ENCODE measurements at places on chromosomes 5 and 9.

GRCh38 chr5:132050136-132050535 is 10.3 kb upstream of the IL3 start:
- no peak for DNase-seq

DNA sequence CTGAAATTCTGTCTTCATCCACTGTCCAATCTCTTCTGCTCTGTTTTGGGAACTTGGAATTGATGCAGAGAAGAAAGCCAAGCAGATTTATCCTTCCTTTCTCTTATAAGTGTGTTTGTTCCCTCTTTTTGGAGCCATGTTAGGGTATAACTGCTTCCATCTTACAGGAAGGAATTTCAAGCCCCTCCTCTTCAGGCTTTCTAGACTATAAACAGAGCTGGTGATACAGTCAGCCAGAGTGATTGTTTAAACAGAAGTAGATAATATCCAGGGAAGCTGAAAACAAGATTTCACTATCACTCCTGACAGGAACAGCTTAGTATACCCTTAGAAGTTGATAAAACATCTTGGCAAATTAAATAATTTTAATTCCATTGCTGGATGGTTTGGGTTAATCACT is 102.1 kb upstream of the DMRT1 start:
- DNase-seq, result no peak

DNA sequence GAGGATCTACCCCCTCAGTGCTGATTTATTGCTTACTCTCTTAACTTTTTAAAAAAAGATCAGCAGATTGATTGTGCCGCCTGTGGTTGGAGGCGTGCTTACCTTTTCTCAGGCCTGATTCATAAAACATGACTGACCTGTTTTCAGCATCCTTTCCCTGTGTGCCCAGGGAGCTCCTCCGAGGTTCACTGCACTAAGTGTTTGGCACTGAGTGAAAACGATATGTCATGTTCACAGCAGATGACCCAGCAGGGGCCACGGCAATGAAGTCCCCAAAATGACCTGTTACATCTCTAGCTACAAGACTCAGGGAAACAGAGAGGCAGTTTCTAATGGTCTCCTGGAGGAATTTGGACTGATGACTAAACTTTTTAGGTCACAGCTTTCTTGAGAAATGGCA is 69.9 kb downstream of the INSYN2B start:
- no peak for DNase-seq

DNA sequence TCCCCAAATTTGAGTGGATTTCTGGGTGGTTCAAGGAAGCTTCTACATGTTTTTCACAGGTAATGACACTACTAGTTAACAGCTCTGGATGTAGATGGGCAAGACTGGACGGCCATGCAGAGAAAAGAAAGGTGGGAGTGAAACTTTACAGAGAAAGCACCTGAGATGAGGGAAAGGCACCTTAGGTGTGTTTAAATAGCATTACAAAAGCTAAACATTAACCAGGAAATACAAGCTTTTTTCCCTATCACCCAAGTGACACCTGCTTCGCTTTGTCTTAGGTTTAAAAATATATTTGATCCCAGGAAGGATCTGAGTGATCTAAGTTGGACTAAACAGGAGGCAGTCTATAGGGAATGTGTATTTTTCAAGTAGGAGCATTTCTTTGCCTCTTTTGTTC is 8.3 kb downstream of the C9orf152 start:
- DNase-seq, result no peak

- no peak for DNase-seq
Measured at GRCh38 chr5:141559461-141559860, 59.3 kb downstream of the DIAPH1 start.

DNA sequence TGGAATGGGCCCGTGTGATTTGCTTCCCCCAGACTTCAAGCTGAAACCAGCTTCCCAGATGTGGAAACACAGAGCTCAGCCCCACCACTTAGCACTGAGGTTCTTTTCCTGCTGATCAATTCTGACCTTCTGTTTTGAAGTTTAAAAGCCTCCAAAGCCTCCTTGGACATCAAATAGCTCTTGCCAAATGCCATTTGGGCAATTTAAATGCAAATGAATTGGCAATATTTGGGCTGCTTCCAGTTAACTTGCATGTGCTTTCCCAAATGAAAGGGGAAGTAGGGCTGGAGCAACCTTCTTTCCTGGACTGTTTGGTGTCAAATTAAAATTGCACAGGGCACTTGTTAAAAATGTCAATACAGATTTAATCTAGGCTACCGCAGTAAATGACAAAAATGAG is 710.5 kb downstream of the TLR4 start:
- DNase-seq, result no peak

DNA sequence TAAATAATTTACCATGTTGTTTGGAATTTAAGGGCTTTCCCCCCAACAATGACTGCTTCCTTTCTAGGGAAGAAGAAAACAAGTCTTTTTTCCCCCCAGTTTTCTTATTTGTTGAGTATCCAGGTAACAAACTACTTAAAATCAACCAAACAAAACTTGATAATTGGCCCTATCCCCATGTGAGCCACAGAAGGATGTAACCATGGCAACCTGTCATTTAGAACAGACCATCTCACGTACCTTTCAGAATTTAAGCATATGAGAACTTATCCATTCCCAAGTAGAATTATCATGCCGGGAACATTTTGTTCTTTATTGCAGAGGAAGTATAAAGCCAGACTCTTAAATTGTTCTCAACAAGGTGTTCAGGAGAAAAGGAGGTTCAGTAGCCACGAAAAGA is 392.3 kb downstream of the CETN3 start:
- no peak for DNase-seq

GRCh38 chr9:124496075-124496449 is 11.1 kb downstream of the NR5A1 start:
- no peak for DNase-seq

DNA sequence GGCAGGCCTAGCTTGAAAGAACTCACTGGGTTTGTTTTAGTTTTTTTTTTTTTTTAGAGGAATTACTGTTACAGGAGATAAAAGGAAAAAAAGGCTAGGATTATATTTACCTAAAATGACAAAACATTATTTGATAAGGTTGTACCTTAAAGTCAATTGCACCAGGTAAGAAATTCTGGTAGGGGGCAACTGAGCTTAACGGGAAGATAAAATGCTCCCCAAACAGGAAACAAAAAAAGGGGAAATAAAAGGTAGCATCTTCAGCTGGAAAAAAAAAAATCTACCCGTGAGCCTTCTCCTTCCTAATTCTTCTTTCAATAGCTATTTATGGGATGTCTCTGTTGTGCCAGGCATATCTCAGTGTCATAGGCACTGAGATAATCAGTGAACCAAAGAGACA is 164.5 kb downstream of the PIK3R1 start:
- no peak for DNase-seq

DNA sequence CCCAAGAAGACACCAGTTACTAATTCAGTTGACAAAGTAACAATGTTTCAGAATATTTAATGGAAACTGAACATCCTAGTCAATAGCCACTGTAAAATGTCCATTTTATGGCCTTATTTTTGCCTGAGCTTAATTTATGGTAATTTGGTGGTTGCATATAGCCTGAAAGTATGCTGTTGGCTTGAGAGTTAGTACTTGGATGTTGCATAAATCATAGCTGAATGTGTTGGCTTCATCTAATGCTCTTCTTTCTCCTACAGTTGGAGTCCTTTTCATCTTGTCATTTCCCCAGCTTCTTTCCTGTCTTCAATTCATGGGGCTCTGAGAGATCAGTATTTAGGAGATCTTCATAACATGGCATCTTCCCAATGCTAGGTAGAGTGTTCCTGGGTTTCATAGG is 164.6 kb downstream of the MAT2B start:
- DNase-seq, result no peak

- DNase-seq, result no peak
Measured at GRCh38 chr9:129838707-129839259, 3.5 kb downstream of the USP20 start.

- no peak for DNase-seq
Measured at GRCh38 chr9:96476591-96476990, 26.6 kb downstream of the HABP4 start.

- DNase-seq, result no peak
Measured at GRCh38 chr5:159525117-159525516, 194.8 kb upstream of the IL12B start.

DNA sequence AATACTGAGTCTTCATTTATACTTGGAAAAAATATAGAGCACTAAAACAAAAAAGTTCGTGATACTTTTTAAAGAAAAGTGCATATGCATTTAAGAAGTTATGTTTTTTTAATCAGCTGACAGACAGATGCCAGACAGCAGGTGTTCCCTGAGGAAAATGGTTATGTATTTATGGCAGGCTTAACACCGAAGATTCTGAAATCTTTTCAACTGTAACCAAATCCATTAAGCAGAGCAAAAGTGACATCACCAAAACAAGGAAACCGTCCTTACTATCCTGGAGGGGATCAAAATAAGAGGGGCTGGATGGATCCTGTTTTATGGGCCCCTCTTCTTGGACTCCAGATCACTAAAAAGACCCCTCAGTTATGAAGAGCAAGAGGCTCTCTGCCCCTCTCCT is 404.9 kb upstream of the ADAMTS16 start:
- no peak for DNase-seq

DNA sequence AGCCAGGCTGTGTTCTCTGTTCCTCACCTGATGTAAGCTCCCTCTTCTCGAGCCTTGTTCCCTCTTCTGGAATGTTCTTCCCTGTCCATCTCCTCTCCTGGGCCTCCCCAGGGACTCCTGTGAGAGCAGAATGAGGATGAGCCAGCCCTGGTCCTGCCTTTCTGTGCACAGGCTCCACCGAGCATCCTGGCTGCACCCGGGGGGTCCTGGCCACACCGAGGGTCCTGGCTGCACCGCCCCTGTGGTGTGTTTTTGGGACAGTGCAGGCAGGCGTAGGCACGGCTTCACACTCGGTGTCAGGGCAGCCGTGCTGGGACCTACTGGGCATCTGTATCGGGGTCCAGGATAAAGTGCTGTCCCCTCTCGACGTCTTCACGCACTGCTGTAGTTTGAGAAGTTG is 17.8 kb downstream of the FBXW5 start:
- DNase-seq, result no peak

DNA sequence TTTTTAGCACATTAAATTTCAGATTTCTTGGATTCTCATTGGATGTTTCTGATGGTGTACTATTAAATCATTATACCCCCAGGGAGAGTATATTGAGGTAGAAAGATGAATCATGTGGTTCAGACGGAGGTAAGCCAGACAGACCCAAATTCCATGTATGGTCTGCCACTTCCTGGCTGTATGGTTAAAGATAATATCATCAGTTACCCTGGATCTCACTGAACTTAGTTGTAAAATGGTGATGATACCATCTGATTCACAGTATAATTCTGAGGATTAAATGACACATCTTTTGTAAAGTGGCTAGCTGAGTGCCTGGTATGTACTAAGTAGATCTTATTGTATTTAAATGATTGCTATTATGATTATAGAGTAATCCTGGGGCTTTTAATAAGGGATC is 9.3 kb downstream of the SLC27A6 start:
- no peak for DNase-seq

GRCh38 chr5:4563400-4563799 is 576.7 kb upstream of the ADAMTS16 start:
- no peak for DNase-seq

- no peak for DNase-seq
Measured at GRCh38 chr9:83013867-83014605, 48.9 kb downstream of the RASEF start.

DNA sequence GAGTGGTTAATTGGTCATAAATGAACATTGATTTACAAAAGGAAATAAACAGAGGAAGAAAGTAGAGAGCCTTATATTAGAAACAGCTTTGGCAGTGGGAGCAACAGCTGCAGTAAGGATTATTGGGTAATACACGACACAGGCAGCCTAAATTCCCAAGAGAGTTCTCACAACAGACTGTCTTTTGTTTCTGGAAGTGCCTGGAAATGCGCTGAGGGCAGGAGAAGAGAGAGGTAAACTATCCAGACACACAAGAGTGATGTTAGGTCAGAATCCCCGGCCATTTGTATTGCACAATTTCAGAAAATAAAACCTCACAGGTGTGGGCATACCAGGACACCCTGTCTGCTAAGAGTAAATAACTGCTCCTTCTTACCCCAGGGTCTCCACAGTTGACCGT is 450.4 kb upstream of the CTNND2 start:
- no peak for DNase-seq

DNA sequence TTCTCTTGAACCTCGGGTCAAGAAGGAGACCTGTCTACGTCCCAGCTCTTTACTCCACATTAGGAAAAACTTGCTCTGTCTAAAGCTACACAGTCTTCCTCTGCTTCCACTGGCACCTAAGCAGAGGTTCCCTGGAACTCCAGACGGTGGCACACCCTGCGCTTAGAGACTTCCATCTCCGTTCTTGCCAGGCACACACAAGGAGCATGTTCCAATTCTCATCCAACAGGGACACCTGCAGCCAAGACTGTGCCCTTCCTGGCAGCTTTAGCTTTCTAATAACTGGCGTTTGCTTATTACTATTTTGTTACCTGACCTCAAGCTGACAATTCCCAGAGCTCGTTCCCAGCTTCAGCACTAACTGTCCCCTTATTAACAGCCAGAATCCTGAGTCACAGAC is 16.0 kb downstream of the CAPSL start:
- DNase-seq, result no peak

- DNase-seq, result no peak
Measured at GRCh38 chr5:178640331-178641045, 13.6 kb upstream of the CLK4 start.

DNA sequence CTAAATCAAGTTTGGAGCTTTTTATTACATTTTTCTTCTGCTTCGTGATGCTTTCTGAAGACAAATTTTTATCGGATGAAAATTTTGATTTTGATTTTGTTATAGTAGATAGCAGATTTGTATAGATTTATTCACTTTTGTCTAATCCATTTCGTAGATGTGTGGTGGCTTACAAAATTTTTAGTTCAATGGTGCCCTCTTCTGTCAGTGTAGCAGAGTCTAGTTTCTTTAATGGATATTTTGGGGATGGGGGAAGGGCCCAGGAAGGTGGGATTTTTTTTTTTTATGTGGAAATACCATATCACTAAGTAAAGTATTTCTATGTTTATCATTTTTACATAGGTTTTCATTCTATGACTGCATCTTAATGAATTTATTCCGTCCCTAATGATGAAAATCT is 259.9 kb upstream of the TARS1 start:
- no peak for DNase-seq

GRCh38 chr9:82604947-82605656 is 457.8 kb downstream of the RASEF start:
- no peak for DNase-seq

GRCh38 chr5:158691631-158692255 is 408.0 kb downstream of the EBF1 start:
- no peak for DNase-seq

DNA sequence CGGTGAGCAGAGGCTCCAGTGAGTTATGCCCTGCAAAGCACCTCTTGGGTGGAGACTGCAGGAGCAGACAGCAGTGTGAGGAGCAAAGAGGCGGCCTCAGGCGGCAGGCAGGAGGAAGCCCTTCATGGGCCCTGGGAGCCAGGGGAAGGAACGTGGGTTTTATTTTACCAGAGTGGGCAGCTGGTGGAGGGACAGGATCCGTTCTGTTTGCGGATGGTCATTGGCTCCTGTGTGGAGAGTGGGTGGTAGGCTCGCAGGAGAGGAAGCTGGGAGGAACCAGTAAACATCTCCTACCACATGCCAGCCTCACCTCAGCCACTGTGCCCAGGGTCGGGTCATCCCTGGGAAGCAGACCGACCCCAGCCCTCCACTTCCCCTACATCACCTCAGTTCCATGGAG is 24.4 kb downstream of the HNRNPH1 start:
- DNase-seq, result no peak

GRCh38 chr5:13350767-13351166 is 593.7 kb downstream of the DNAH5 start:
- no peak for DNase-seq

- DNase-seq, result no peak
Measured at GRCh38 chr9:120382453-120382852, 197.5 kb downstream of the CDK5RAP2 start.

Measured in right forelimb (tissue), 1 donor.